ENCODE measurements at places on chromosomes 7 and 10. TPM values are rescaled to one million over a fixed set of nuclear protein-coding genes. Genes with fewer than 3 reads are reported as not detected.

GRCh38 chr10:44045020-44045419, 339.9 kb downstream of the CXCL12 start:
- DNase-seq = no peak
- H3K27ac ChIP-seq = no peak overlapping the region
- H3K27me3 ChIP-seq = no peaks in the 10 kb centered on the region

GRCh38 chr7:111089822-111090426, 1.0 kb upstream of the LRRN3 start:
- peaks cover 13% of the 10 kb centered on the region for H3K4me1 ChIP-seq
- no peak overlapping the region for H3K4me3 ChIP-seq

NYAP1 gene
- total RNA-seq = 1.3 TPM

SKIDA1 gene
- 3.1 TPM for total RNA-seq

DNA sequence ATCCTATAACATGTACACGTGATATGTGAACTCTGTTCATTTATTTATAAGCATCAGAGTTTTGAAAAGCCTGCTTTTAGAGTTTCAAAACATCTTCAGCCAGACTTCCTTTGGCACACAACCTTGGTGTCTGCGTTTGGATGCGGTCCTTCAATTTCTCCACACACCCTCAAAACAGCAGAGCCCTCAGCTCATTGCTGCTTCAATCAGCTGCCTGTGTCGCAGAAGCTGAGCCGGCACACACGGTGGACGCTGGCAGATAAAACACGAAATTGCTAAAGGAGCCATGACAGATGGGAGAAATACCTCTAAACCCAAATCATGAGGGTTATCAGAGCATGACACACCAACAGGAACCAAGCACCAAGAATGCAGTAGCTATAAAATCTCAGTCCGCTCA, 396.4 kb upstream of the AKR1E2 start:
- H3K27ac ChIP-seq = no peak overlapping the region
- no peaks in the 10 kb centered on the region for H3K4me1 ChIP-seq
- H3K27me3 ChIP-seq = no peaks in the 10 kb centered on the region
- no peak for DNase-seq

GRCh38 chr10:124293616-124294449, 124.9 kb downstream of the OAT start:
- no peak overlapping the region for H3K27ac ChIP-seq
- no peak overlapping the region for H3K4me3 ChIP-seq
- no peak for DNase-seq
- H3K4me1 ChIP-seq = no peaks in the 10 kb centered on the region

- no peaks in the 10 kb centered on the region for H3K27me3 ChIP-seq
- H3K36me3 ChIP-seq = no peaks in the 10 kb centered on the region
- peak overlapping the region; percentile 82 for H3K27ac ChIP-seq
Measured at GRCh38 chr7:51316262-51316665, 345 bp downstream of the COBL start.

GRCh38 chr7:149750122-149750845, 23.1 kb downstream of the ZNF467 start:
- H3K4me1 ChIP-seq = no peaks in the 10 kb centered on the region
- H3K36me3 ChIP-seq = no peaks in the 10 kb centered on the region
- no peak overlapping the region for H3K27ac ChIP-seq
- DNase-seq = no peak
- no peak overlapping the region for H3K4me3 ChIP-seq
- H3K27me3 ChIP-seq = no peaks in the 10 kb centered on the region

HOXA4 gene
- 1.3 TPM for total RNA-seq

AKR1B15 gene
- total RNA-seq = not detected

- no peaks in the 10 kb centered on the region for H3K27me3 ChIP-seq
- H3K27ac ChIP-seq = peak overlapping the region; percentile 38
- H3K36me3 ChIP-seq = peaks cover 10% of the 10 kb centered on the region
- H3K4me3 ChIP-seq = no peak overlapping the region
- DNase-seq = no peak
Measured at GRCh38 chr7:149860821-149861727, 12.7 kb upstream of the ATP6V0E2 start.

DNA sequence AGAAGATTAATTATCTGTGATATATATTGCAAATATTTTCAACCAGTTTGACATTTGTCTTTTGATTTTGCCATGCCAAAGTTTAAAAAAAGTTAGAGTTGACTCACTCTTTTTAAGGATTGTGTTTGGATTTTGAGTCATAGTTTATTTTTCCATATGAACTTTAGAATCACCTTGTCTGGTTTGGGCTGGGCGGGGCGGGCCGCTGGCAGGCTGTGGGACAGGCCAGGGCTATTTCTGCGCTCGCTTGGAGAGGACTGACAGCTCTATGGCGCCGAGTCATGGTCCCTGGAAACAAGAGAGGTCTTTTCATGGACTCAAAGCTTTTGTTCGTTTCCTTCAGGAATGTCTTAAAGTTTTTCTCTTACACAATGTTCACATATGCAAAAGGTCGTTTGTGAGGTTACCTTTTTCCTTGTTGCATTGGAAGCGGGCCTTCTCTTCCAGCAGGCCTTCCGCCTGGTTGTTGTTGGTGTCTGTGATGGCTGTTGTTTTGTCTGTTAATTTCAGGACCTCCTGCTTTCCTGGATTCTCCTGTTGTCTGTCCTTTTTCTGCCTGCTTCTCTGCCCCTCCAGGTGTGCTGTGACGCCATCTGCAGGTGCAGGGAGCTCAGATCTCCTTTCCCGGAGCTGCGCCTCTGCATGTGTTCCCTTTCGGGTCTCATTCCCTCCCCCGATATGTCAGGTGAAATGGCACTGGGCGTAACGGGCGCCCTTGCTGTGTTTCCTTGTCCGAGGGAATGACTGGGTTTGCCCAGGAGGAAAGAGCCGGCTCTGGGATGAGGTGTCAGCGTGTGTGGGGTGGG, 53.8 kb downstream of the INPP5A start:
- H3K36me3 ChIP-seq = no peaks in the 10 kb centered on the region
- no peak overlapping the region for H3K4me3 ChIP-seq
- peaks cover 6% of the 10 kb centered on the region for H3K4me1 ChIP-seq
- no peaks in the 10 kb centered on the region for H3K27me3 ChIP-seq
- DNase-seq = peak; percentile 47
- H3K27ac ChIP-seq = peak overlapping the region; percentile 41

DNA sequence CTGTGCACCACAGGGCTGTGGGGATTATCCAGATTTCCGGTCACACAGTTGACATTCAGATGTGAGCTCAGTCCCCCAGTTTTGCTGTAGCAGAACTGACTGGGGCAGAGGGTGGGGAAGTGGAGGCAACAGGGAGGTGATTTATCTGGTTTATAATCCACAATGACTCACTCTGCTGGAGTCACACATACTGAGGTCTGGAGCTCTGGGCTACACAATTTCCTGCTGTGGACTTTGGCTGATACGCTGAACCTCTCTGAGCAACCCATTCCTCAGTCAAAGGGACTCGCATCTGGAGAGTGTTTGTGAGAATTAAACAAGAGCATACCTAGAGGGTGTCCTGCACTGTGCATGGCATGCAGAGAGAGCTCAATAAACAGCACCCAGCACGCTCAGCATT, 64.8 kb upstream of the PLPP4 start:
- H3K27me3 ChIP-seq = no peaks in the 10 kb centered on the region
- H3K4me1 ChIP-seq = peaks cover 21% of the 10 kb centered on the region
- no peak overlapping the region for H3K4me3 ChIP-seq
- H3K27ac ChIP-seq = no peak overlapping the region

INTS1 gene
- 72.3 TPM for total RNA-seq

- DNase-seq = no peak
- no peak overlapping the region for H3K4me3 ChIP-seq
- no peaks in the 10 kb centered on the region for H3K27me3 ChIP-seq
- no peaks in the 10 kb centered on the region for H3K36me3 ChIP-seq
- H3K4me1 ChIP-seq = peaks cover 19% of the 10 kb centered on the region
- H3K27ac ChIP-seq = no peak overlapping the region
Measured at GRCh38 chr7:39621261-39621660, 2.1 kb upstream of the RALA start.

ATOH7 gene
- not detected for total RNA-seq

ITGB8 gene
- total RNA-seq = 14.0 TPM

DNA sequence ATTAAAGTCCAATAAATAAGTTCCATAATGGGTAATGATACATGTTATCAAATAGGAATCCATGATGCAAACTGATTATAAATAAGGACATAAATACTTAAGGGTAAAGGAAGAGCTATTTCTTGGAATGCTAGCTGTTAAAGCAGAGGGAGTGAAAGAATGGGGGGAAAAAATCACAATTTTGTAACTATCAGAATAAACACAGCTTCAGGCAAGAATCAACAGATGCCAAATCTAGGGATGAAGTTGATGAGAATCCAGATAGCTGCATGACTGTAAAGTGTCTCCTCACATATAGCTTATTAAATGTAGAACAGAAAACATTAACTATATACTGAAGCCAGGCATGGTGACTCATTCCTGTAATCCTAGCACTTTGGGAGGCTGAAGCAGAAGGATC, 4.9 kb downstream of the IPMK start:
- H3K27me3 ChIP-seq = no peaks in the 10 kb centered on the region
- H3K36me3 ChIP-seq = no peaks in the 10 kb centered on the region
- no peak overlapping the region for H3K27ac ChIP-seq
- H3K4me1 ChIP-seq = peaks cover 7% of the 10 kb centered on the region
- DNase-seq = no peak

DNA sequence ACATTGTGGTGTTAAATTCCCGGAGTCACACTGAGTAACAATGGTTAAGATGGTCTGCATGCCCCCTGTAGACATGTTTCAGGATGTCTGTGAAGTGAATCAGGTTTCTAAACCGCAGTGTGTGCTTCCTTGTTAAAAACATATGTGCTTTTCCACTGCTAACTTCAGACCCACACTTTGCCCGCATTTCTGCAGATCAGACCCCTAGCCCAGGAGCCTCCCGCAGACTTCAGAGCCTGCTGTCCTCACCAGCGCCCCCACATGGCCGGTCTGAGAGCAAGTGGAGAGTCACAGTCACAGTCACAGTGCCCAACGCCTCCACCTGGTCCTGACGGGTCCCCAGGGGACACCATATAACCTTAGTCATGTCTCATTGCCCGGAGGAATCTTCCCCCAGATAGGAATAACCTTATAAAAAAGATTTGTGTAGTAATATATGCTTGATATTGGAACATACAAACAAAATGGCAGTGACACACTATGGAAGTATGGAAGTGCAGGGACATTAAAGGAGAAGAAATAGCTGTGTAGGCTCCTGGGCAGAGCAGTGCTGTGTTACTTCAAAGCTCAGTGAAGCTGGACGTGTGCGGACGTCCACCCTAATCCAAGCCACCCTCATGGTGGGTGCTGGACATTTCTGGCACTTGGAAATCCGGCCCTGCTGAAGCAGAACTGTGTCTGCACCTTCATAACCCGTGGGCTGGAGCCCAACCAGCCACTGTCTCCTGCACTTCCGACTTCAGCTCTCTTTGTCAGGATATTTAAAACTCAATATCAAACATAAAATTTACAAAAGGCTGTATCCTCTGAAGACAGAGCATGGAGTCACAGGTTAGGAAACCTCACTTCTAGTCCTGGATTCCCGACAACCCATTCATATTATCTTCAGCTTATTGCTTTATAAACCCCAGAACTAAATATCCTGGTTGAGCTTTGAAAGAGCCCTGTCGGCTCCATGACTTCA, 29.0 kb downstream of the GSTO2 start:
- H3K27me3 ChIP-seq = no peaks in the 10 kb centered on the region
- H3K27ac ChIP-seq = no peak overlapping the region
- DNase-seq = no peak
- no peak overlapping the region for H3K4me3 ChIP-seq
- H3K4me1 ChIP-seq = peaks cover 29% of the 10 kb centered on the region

DNA sequence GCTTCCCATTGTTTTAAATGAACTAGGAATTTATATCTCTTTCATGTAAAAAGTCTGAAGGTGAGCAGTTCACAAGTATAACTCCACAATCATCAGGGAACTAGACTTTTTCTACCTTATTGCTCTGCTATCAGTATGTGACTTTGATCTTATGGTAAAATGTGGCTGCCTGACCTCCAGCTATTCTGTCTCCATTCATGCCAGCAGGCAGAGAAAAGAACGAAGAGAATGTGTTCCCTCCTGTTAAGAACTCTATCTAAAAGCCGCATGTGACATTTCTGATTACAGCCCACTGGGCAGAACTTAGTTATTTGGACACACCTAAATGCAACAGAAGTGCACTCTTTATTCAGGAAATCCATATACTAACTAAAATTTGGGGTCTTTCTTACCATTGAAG, 102.8 kb upstream of the MBL2 start:
- no peaks in the 10 kb centered on the region for H3K27me3 ChIP-seq
- H3K36me3 ChIP-seq = no peaks in the 10 kb centered on the region
- no peak overlapping the region for H3K27ac ChIP-seq
- peaks cover 5% of the 10 kb centered on the region for H3K4me1 ChIP-seq

DNA sequence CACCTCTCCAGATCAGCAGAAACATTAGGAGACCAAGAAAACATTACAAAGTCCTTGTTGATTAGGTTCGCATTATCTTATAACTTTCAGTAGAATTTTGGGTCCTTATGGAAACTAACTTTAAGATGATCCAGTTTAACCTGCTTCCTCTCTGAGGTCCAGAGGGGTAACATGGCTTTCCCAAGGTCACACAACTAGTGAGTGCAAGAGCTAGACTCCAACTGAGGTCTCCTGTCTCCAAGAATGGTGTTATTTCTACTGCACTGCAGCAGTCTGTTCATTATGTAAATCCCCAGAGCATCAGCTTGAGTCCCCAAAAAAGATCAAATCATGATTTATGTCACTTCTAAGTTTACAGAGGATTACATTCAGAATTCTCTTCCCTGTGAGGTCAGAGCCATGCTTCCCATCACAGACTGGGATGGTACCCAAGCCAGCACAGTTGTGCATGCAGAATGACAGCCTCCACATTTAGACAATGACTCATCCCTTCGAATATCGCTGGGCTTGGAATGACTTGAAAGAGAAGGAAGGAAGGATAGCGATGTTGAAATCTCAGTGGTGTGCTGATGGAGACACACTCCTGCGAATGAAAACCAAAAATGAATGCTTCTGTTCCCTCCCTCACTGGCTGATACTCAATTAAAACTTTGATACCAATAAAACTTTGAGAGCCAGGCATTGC, 163.1 kb upstream of the PLXNA4 start:
- no peak overlapping the region for H3K4me3 ChIP-seq
- H3K4me1 ChIP-seq = peaks cover 26% of the 10 kb centered on the region

MBL2 gene
- not detected for total RNA-seq

DNA sequence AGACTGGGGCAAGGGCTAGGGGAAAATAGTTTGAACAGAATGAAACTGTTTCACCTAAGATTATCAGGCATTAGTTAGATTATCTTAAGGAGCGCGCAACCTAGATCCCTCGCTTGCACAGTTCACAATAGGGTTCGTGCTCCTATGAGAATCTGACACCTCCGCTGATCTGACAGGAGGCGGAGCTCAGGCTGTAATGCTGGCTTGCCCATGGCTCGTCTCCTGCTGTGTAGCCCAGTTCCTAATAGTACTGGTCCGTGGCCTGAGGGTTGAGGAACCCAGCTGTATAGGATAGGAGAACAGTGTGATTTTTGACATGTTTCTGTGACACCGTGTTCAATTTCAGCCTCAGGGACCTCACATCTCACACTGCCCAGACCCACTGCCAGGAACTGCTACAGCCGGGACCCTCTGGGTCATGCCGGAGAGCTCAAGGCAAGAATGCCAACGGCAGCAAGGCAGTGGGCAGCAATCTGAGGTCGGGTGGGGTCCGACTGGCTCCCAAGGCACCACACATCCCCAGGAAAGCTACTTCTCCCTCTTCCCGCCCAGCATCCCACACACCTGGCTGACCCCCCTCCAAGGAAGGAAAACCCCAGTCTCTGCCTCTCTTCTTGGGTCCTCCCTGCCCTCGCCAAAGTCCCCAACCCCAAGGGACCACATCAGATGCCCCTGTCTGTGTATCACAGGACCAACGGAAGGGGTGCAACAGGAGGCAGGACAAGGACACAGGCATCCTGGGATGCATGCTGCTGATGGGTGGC, 31.7 kb downstream of the CAMK2B start:
- no peaks in the 10 kb centered on the region for H3K36me3 ChIP-seq
- H3K4me1 ChIP-seq = no peaks in the 10 kb centered on the region
- no peak overlapping the region for H3K4me3 ChIP-seq
- H3K27ac ChIP-seq = no peak overlapping the region
- H3K27me3 ChIP-seq = no peaks in the 10 kb centered on the region
- no peak for DNase-seq

Measured in thyroid gland (tissue), 4 donors.